ENCODE measurements at places on chromosomes 7 and 10. TPM values are rescaled to one million over a fixed set of nuclear protein-coding genes. Genes with fewer than 3 reads are reported as not detected.
A peak's percentile ranks its signal among the peaks of the same experiment; 100 is the strongest.

DNA sequence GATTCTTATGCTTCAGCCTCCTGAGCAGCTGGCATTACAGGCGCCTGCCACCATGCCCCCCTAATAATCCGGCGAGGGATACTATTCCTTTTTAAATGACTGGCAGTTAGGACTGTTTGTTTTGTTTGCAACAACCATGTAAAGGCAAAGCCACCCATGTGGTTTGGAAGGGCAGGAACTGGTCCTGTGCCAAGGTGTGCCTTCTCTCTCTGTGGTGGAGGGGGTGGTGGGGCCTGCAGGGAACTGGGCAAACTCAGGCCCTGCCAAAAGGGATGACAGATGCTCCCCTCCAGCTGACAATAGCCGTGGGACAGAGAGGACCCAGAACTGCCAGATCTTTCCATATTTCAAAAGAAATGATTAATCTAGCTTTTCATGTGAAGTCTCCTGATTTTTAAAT, 23.5 kb upstream of the WAPL start:
- no peak for DNase-seq

GRCh38 chr7:117731455-117731854, 141.8 kb downstream of the CTTNBP2 start:
- no peak for DNase-seq

DDC gene
- total RNA-seq, result 11.9 TPM

GRCh38 chr10:132738454-132739224, 47.3 kb downstream of the NKX6-2 start:
- DNase-seq, result no peak

DNA sequence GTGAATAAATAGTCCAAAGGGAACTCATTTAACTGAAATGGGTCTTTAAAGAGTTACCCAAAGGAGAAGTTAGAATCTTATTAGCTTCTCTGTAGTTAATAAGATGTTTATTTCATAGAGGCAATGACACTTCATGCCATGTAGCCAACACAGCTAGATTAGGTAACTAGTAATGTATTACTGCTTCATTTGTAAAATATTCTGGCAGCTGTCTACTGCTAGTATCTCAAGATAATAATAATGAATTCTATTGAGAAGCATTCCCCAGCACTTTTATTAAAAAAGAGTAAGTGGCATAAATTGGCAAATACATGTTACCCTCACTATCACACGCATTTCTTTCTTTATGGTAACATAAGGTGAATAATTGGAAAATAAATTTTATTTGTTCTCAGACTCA, 10.1 kb downstream of the PAPSS2 start:
- no peak for DNase-seq

CDNF gene
- not detected for total RNA-seq

- no peak for DNase-seq
Measured at GRCh38 chr7:154672659-154673415, 330.1 kb downstream of the PAXIP1 start.

- no peak for DNase-seq
Measured at GRCh38 chr10:73376679-73377078, 18.0 kb upstream of the CFAP70 start.

MMP21 gene
- total RNA-seq, result not detected

STOX1 gene
- total RNA-seq, result 0.69 TPM

GRCh38 chr10:131387018-131387529, 75.6 kb upstream of the TCERG1L start:
- DNase-seq, result no peak

DNA sequence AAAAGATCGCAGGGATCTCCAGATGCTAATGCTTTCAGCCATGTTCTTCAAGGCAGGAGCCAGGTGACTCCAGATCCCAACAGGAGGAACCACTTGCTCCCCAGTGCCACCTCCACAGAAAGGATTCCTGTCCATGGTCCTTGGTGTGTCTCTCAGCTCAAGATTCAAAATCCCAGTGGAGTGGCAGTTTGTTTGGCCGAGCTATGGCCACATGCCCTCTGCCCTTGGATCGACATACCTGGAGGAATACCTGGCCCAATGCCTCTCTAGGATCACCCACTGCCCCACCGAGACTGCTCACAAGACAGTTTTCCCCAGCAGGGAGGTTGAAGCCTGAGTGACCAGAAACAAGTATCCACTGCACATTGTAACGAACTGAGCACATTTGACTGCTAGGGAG, 3.9 kb upstream of the GPRIN2 start:
- DNase-seq, result no peak

NPC1L1 gene
- total RNA-seq, result 0.13 TPM

DNA sequence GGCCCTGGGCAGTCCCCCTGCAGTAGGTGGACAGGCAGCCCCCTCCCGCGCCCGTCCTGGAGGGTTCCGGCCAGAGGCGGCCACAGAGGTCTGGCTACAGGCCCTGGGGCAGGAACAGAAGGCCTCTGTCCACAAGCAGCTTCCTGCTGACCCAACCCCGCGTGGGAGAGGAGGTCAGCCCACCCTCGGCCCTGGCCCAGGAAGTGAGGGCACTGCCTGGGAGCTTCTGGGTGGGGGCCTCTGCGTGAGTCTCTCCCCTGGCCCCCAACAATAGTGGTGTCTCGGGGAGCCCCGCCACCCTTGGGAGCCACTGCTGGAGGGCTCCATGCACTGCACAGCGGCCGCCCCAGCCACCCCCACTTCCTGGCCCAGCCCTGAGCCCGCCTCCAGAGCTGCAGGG, 4.7 kb downstream of the MICALL2 start:
- DNase-seq, result peak; percentile 49

GRCh38 chr10:89250865-89251408, 638 bp downstream of the LIPA start:
- DNase-seq, result peak; percentile 12

SPDYE16 gene
- total RNA-seq, result 0.15 TPM

- no peak for DNase-seq
Measured at GRCh38 chr7:33779216-33779615, 126.1 kb upstream of the BMPER start.

CALML5 gene
- total RNA-seq, result 0.71 TPM

- DNase-seq, result no peak
Measured at GRCh38 chr10:77913090-77913489, 13.5 kb downstream of the DLG5 start.

RPP38 gene
- 27.8 TPM for total RNA-seq

DNA sequence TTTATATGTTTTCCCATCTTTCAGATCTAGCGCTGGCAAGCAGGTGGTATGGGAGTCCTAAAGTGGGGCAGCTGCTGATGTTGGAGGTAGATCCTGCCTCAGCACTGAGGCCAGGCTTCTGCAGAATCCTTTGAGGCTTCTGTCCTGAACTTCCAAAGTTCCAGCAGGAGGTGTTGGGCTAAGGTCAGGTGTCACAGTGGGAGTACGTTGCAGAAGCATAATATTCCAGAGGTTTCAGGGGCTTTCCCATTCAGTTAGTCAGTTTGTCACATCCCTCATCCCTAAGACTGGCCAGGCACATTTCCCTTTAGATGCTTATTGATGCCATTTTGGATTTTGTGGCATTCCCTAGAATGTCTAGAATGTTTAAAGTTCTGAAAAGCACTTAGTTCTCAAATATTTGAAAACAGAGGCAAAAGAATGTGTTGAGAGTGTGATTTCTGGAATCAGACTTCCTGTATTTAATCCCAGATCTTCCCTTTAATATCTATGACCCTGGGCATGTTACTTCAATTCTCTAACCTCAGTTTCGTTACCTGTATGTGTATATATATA, 319.1 kb upstream of the PHYHIPL start:
- no peak for DNase-seq

- no peak for DNase-seq
Measured at GRCh38 chr7:47670729-47671128, 88.8 kb upstream of the TNS3 start.

DNA sequence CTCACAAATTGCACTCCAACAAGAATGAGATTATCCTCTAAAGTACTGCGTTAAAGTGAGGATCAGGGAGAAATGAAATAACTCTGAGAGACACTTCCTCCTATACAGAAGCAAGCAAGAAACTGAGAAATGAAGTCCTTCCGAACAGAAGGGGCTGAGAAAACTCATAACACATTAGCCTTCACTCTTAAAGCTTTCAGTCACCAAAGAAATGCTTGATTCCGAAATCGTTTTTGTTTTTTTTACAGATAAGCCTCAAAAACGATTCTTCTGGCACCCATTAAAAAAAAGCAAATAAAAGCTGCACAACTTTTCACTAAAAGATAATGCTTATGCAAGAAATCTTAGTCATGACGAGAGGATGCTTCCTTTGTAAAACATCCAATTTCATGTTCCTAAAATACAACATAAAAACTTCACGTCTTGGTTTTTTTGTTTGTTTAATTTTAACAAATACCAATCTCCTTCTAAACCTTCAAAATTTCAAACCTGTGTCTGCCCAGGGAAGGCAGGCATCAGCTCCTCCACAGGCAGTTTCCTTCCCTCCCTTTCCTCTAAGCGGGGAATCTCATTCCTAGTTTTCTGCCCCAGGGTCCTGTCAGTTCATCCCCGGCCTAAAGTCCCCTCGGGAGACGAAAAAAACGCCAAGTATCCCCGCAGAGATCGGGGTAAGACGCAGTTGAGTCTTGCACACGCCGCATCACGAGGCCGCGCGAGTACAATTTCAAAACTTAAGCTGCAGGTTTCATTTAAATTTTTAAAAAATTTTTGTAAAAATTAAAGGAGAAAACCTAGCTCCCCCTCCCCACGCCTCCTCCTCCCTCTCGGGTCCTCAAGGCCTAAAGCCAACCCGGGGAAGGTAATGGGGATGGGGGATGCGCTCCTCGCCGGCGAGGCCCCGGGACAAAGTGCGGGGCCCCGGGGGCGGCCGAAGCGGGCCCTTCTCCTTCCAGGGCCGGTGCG, 1.1 kb downstream of the BAZ1B start:
- peak; percentile 41 for DNase-seq

DNA sequence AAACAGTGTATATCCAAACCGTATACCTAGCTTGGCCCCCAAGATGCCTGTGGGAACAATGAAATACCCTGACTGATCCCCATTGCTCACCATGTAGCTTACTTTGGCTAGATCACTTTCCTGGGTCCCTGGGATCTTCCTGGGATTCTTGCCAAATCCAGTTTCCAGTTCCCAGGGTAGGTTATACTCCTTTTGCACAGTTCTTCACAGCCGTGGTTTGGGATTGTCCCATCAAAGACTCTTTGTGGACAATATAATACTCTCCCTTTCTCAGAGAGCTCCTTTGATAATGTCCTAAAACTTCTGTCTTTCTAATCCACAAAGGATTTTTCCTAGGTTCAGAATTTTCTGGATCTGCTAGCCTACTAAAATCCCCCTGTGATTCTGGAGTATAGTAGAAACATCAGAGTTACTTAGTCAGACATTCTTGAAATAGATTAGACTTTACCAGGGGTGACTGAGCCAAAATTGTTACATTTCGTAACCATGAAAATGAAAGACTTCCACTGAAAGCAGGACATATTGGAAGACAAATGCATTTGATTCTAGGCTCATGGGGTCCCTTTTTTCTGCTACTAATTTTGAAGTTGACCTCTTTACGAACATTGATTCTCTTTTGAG, 388.3 kb upstream of the ETV1 start:
- no peak for DNase-seq

- peak; percentile 97 for DNase-seq
Measured at GRCh38 chr7:123154231-123154860, 45.4 kb downstream of the SLC13A1 start.

TAS2R4 gene
- total RNA-seq, result 0.23 TPM

DNA sequence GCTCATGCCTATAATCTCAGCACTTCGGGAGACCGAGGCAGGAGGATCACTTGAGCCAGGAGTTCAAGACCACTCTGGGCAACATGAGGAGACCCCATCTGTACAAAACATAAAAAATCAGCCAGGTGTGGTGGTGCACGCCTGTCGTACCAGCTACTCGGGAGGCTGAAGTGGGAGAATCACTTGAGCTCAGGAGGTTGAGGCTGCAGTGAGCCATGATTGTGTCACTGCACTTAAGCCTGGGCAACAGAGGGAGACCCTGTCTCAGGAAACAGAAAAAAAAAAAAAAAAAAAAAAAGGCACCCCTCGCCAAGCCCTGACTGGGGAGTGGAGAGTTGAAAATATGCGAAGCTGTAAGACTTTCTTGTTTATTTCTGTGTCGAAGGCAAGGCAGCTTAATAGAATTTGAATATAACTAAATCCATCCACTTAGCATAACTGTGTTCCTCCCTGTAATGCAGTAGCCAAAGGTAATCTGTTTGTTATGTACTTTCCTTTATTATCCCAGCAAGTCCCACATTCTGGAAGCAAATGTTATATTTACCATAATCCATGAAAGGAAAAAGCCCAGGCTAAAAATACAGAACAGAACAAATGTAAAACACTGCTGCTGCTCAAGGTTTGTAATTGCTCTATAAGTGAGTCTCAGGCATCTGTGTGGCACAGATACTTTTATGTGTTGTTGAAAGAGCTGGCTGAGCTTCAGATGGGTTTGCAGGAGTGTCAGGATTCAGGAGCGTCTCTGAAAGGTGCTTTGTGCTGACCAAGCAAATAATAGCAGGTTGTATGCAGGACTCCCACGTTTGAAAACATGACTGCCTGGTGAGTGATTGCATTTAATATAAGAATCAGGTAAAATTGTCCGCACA, 127.2 kb downstream of the CELF2 start:
- no peak for DNase-seq

DNA sequence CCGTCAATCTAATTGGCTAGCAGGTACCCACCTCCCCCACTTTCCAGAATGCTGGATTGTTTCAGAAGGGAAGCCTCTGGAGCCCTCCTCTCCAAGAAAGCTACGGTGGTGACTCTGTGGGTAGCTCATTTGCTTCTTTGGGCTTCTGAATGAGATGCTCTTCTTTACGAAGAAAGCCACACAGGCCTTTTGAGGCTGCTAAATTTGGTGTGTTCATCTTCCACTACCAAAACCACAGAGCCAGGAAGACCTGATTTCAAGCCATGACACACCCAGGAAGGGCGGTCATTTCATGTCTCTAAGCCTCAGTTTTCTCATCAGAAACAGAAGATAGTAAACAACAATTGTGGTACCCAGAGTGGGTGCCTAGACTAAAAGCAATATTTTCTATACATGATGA, 901.2 kb downstream of the KCNMA1 start:
- no peak for DNase-seq

ABCA13 gene
- 0.26 TPM for total RNA-seq

DNA sequence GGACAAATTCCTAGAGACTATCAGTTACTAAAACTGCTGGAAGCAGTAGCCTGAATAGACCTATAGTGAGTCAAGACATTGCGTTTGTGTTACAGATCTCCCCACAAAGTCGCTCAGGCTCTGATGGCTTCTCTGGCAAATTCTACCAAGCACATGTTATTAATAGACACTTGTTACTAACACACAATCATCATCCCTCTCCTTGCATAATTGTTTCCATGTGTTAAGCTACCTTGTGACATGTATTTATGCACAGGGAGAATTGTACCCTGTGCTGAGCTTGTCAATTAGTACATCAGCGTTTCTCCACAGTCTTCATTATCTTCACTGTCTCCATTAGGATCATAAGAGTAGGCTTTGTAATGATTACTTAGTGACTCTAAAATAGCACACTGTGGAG, 31.2 kb downstream of the DYNC2I1 start:
- no peak for DNase-seq
